Daoy (cell line): ENCODE measurements at places on chromosomes 13 and 19. TPM values are rescaled to one million over a fixed set of nuclear protein-coding genes. Genes with fewer than 3 reads are reported as not detected.

DNA sequence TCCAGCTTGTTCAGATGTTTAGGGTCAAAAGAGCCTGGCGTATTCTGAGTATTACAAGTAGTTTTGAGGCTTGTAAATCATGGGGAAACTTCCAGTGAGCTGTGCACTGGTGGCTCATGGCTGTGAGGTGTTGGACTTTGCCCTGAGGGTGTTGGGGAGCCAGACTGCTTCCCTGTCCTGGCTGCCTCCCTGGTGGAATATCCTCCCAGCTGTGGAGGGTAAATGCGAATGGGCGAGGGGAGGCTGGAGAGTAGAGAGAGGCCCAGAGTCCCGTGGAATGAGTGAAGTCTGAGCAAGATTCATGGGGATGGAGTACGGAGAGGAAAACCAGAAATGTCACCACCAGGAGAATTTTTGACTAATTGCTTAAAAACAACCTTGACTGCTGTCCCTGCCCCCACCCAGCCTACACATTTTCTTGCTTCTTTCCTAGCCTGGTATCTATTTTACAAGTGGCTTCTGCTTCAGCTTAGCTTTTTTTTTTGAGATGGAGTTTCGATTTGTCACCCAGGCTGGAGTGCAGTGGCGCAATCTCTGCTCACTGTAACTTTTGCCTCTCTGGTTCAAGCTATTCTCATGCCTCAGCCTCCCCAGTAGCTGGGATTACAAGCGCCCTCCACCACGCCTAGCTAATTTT lies 3.7 kb downstream of the SNRPA start:
- DNase-seq = no peak

GRCh38 chr13:98664510-98664909 lies 87.6 kb upstream of the STK24 start:
- no peak for DNase-seq

GRCh38 chr19:30862876-30863275 lies 486.4 kb downstream of the TSHZ3 start:
- no peak for DNase-seq

- DNase-seq = no peak
Measured at GRCh38 chr13:112917737-112918136, 51.3 kb upstream of the MCF2L start.

GRCh38 chr19:13637664-13638063 lies 126.7 kb upstream of the MRI1 start:
- peak; percentile 21 for DNase-seq

GRCh38 chr13:113474179-113474578 lies 16.3 kb downstream of the DCUN1D2 start:
- no peak for DNase-seq

Gene KIR2DL4
- not detected in 2 replicates for total RNA-seq
